Breast epithelium (tissue), 4 donors: ENCODE measurements at places on chromosomes 1 and 21. TPM values are rescaled to one million over a fixed set of nuclear protein-coding genes. Genes with fewer than 3 reads are reported as not detected.

- peaks cover 4% of the 10 kb centered on the region for H3K4me1 ChIP-seq
- no peak overlapping the region for H3K27ac ChIP-seq
- H3K36me3 ChIP-seq: no peaks in the 10 kb centered on the region
- no peaks in the 10 kb centered on the region for H3K27me3 ChIP-seq
- DNase-seq: no peak
These were observed 23.0 kb upstream of the KIFAP3 start for GRCh38 chr1:170097449-170097948.

DNA sequence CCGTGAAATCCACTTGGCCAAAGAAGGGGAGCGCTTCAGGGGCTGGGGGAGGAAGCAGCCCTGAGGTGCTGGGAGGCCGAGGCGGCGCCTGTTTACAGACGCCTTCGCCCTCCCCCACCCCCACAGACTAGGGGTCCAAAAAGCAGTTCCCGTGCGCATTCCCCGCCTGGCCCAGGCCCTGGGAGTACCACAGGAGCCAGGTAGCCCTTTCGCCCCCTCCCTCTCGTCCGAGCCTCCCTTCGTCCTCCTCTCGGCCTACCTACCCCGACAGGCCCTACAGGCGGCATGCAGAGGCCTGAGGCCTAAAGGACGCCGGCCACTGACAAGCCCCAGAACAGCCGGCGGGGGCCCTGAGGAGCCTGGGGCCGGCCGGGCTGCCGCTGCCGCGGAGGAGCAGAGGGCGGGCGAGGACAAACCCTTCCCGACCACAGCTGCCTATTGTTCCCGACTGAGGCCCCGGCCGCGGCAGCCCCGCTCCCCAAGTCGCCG is 522 bp downstream of the RC3H1 start:
- peak; percentile 27 for DNase-seq
- no peaks in the 10 kb centered on the region for H3K27me3 ChIP-seq
- H3K4me1 ChIP-seq: peaks cover 6% of the 10 kb centered on the region

DNA sequence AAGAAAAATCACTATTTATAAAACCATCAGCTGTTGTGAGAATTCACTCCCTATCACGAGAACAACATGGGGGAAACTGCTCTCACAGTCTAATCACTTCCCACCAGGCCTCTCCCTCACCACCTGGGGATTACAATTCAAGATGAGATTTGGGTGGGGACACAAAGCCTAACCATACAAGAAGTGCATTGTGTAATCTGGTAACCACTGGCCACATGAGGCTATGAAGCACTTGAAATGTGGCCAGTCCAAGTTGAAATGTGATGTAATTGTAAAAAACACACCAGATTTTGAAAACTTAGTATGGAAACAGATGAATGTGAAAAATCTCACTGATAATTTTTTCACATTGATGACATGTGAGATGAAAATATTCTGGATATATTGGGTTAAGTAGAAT is 293.8 kb downstream of the TTLL7 start:
- no peaks in the 10 kb centered on the region for H3K36me3 ChIP-seq
- no peaks in the 10 kb centered on the region for H3K27me3 ChIP-seq
- DNase-seq: no peak
- H3K4me1 ChIP-seq: no peaks in the 10 kb centered on the region

- DNase-seq: peak; percentile 45
- no peaks in the 10 kb centered on the region for H3K36me3 ChIP-seq
- no peak overlapping the region for H3K27ac ChIP-seq
- H3K4me3 ChIP-seq: no peak overlapping the region
These were observed 1.3 kb downstream of the ACTRT2 start for GRCh38 chr1:3022511-3022973.

OR2T35 gene
- total RNA-seq: not detected

KMO gene
- total RNA-seq: 1.1 TPM
